ENCODE measurements at places on chromosomes 1 and 21.

- DNase-seq, result no peak
Measured at GRCh38 chr1:212291505-212292134, 6.4 kb downstream of the PPP2R5A start.

DNA sequence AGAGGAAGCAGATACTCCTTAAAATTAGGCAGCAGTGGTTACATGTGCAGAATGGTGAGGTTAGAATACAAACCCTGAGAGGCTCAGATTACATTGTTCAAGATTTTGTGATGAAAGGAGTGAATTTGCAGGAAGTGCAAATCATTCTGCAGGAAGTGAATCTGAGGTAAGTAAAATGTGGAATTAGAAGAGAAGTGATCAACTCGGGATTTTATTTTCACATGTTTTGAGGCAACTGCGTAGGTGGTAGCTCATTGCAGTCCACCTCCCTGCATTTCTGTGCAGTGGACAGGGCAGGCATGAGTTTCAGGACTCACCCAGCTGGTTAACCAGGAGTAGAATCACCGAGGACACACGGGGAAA, 2.1 kb upstream of the PLA2G2C start:
- DNase-seq, result no peak

- no peak for DNase-seq
Measured at GRCh38 chr21:37207441-37208009, 59.6 kb downstream of the VPS26C start.

DNA sequence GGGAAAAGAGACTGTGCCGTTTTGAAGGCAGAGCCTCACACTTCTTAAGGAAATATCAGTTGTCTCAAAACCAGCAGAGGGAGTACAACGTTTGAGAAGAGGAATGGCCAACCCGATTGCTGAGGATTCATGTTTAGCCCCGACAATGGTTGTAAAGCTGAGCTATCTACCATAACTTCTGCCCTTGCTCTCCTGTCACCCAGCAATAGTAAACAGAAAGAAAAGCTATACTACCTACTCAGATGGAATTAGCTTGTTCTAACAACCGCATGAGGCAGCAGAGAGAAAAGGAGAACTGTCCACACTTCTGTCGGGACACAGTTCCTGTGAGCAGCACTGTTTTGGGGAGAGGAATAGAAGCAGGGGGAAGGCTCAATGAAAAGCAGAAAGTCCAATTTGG, 91.2 kb downstream of the SLC45A1 start:
- DNase-seq, result no peak

DNA sequence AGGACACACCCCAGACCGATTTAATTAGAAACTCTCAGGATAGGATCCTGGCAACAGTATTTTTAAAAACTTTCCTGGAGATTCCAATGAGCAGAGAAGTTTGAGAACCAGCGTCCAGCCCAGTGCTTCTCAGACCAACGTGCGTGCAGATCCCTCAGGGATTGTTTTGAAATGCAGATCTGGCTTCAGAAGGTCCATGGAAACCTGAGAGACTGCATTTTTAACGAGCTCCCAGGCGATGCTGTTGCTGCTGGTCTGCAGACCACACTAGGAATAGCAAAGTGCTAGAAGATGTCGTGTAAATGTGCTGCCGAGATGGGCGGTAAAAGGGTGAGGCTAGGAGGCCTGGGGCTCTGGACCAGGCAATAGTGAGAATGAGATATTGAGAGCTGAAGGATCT, 18.4 kb upstream of the CASQ1 start:
- DNase-seq, result no peak

DNA sequence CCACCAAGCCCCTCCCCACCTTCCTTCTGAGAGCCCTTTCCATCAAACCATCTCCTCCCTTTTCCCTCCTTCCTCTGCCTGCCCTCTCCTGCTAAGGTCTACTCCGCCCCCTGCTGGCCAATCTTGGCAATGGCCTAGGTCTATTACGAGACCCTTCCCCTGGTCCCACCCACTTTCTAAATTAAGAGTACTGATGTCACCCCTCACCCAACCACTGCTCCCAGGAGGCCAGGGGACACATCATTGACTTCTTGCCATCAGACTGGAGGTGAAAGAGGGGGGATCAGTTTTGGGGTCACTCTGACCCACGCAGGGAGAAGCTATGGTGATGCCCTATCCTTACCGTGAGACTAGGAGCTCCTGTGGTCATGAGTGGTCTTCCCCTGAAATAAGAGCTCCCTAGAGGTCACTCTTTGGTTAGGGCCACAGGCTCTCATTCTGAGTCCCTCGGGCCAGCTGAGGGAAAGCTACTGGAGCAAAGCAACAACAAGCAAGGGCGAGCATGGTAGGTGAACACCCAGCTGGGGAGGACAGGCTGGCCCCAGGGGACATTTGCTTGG, 34.6 kb upstream of the S100A7 start:
- peak; percentile 100 for DNase-seq

DNA sequence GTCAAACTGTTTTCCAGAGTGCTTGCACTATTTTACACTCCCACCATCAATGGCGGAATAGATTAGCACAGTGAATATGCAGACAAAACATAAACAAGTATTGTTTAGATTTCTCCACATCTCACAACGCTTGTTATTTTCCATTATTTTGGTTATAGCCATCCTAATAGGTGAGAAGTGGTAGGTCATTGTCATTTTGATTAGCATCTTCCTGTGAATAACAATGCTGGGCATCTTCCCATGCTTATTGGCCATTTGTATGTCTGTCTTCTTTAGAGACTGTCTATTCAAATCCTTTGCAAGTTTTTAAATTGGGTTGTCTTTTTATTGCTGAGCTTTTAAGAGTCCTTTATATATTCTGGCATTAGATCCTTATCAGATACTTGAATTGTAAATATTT, 54.7 kb downstream of the LRRC71 start:
- no peak for DNase-seq

GRCh38 chr1:43425045-43425444, 28.7 kb downstream of the HYI start:
- DNase-seq, result no peak

DNA sequence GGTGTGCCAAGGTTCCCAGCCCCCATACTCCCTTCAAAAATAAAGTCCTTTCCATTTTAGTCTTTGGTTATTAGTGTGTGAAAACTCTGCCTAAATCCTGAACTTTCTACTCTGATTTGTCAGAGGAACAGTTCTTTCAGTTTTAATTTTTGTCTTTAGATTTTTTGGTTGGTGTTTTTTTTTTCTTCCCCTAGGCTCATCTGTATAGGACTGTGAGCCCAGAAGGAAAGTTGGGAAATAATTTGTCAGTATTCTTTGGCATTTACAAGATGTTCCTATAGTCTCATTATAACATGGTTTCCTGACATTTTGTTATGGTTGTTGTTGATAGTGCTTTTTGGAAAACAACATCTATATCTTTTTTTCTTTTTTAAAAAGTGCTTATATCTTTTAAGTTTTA, 38.0 kb downstream of the LAMC1 start:
- DNase-seq, result no peak

DNA sequence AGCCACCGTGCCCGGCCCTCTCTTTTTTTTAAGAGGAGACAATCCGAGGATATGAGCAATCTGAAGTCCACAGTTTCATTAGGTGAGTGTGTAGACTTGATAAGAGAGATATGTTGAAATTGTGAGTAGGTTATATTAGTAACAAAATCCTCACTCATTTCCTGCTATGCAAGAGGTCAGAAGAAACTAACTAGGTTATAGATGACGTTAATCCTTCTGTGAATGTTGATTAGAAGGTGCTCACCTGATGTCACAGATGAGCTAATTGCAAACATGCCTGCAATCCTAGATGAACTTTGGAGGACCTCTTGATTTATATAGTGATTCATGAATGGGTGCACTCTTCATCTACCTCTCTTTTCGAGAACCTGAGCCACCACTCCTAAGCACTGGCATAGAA, 29.3 kb downstream of the NTMT2 start:
- DNase-seq, result no peak

DNA sequence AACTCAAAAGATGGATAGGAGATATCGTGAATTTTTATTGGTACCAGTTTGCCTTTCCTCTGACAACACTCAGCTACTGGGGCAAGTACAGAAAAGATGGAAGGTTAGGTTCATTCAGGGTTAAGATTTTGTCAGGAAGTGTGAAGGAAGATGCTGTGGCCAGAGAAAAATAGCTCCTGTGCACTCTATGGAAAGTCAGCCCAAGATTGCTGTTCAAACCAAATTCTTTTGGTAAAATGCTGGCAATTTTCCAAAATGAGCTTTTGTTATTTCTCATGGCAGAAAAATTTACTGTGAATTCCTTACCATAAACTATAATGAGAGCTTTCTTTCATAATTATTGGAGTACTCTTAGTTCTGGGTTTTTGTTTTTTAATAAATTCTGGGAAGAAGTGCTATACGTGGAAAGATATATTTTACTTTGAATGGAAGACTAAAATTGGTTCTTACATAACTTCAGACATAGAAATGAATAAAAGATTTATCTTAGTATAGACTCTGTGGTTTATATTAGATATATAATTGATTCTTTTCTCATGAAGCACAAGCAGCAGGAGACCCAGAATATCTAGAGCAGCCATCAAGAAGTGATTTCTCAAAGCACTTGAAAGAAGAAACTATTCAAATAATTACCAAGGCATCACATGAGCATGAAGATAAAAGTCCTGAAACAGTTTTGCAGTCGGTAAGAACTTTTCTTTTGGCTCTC, 112.2 kb downstream of the USP25 start:
- DNase-seq, result no peak

- DNase-seq, result no peak
Measured at GRCh38 chr1:66758241-66758755, 6.0 kb downstream of the DYNLT5 start.

- no peak for DNase-seq
Measured at GRCh38 chr1:221381910-221382623, 359.8 kb downstream of the DUSP10 start.

DNA sequence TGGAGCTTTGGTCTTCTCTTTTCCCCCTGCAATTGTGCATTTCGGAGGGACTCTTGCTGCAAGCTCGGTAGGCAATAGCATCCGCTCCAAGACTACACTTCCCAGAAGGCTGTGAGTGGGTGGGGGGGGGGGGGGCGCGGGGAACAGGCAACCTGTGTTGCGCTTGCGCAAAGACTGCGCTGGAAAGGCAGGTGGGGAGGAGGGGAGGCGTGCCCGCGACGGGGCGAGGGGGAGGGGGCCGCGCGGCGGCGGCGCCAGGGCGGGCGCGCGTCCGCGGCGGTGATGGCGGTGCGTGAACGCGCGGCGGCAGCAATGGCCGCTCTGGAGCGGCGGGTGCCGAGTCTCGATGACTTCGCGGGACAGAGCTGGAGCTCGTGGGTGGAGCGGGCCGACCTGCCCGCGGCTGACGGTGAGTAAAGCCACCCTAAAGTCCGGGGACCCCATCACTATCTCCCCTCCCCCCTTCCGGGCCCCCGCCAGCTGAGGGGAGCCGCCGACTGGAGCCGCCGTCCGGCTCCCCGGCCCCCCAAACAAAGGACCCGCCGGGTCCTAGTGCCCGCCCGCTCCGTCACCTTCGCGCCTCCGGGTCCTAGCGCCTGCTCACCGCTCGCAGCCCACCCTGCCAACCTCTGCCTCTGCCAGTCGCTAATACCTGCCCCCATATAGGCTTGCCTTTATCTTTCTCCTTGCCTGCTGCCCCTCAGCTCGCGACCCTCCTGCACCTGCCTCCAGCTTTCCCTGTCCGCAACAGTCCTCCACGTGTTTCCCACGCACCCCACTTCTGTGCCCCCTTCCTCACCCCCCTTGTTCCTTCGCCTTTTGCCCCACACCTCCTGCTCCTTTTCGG, at the start of gene ATXN7L2:
TSS of gene ATXN7L2 (plus strand) at position 234 of the 847 bp plus-strand sequence. CDS start at position 283, 49 bp downstream.
- peak; percentile 91 for DNase-seq

- no peak for DNase-seq
Measured at GRCh38 chr1:211336161-211336560, 9.5 kb downstream of the TRAF5 start.

DNA sequence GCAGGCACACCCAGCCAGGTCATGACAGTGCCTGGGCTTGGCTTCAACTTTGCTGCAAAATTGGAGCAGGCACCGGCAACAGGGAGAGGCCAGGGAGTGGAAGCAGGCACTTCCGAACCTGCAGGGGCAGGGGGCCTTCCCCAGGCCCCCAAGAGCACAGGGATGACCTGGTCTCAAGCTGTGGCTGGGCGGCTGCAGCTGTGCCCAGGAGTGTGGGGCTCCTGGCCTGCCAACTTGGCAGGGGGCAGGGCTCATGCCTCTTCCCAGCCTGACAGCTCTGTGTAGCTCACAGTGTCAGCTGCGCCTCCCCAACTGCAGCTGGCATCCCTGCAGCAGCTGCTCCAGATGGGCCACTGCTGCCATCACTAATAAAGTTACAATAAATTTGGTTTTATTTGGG, 51.5 kb upstream of the SCYL3 start:
- no peak for DNase-seq

DNA sequence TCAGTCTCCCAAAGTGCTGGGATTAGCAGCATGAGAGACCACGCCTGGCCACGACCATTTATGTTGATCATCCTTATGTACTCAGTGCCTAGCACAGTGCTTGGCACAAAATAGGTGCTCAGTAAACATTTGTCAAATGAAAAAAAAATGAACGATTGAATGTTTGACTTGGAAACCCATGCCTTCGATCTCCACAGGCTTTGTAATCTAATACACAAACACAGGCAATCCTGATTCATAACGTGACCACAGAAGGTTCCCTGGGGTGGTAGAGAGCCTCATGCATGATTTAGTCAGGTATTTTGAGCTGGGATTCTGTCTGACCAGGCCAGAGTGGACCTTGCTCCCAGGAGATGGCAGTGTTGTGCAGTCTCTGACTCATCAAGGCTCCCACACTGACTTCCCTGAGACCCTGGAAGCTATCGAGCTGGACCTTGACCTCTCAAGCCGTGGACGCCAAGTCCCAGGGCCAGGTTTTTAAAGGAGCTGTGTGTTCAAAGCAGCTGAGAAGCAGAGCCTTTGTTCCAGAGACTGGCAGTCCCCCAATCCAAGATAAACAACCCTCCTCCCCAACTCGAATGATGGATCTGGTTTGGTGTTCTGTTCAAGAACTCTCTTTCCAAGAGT, 81.1 kb downstream of the PGM1 start:
- peak; percentile 54 for DNase-seq

DNA sequence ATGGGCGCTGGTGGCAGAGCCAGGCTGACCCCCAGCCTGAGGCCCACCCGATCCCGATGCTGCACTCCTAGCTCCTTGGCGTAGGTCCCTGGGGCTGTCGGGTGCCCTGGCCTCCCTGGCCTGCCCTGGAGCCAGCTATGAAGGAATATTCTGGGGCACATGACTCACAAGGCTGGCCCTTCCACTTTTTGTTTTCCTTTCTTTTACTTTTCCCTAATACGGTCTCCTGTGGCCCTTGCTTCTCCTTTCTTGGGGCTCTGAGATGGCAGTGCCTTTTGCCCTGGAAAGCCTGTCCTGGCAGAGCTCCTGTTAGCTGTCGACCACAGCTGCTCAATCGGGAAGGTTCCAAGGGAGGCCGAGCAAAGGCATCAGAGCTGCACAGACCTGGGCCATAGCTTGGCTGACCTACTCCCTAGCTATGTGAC, 22.1 kb downstream of the ARHGEF10L start:
- no peak for DNase-seq

- no peak for DNase-seq
Measured at GRCh38 chr1:233647073-233647472, 33.2 kb downstream of the KCNK1 start.

- no peak for DNase-seq
Measured at GRCh38 chr1:78839704-78840277, 166.7 kb downstream of the ADGRL4 start.

Data from H1 (cell line).